ENCODE measurements at places on chromosomes 13 and 19. TPM values are rescaled to one million over a fixed set of nuclear protein-coding genes. Genes with fewer than 3 reads are reported as not detected.

- H3K27me3 ChIP-seq, result no peaks in the 10 kb centered on the region
- H3K27ac ChIP-seq, result no peak overlapping the region
- peaks cover 25% of the 10 kb centered on the region for H3K36me3 ChIP-seq
- H3K4me1 ChIP-seq, result peaks cover 3% of the 10 kb centered on the region
- no peak for DNase-seq
These were observed 44.4 kb upstream of the USE1 start for GRCh38 chr19:17170538-17171297.

DNA sequence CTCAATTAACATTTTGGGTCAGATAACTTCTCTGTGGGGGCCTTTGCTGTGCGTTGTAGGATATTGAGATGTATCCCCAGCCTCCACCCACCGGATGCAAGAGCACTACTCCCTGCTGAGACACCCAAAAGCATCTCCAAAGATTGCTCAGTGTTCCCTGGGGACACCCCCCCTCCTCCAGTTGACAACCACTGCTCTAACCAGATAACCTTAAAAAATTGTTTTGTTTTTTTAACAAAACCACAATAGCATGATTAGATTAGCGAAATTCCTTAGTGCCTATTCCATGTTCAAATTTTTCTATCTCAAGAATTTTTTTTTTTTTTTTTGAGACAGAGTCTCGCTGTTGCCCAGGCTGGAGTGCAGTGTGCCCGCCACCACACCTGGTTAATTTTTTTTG is 2.6 kb upstream of the EPN1 start:
- DNase-seq, result no peak
- H3K27me3 ChIP-seq, result no peaks in the 10 kb centered on the region
- no peak overlapping the region for H3K4me3 ChIP-seq
- peaks cover 24% of the 10 kb centered on the region for H3K4me1 ChIP-seq
- no peak overlapping the region for H3K27ac ChIP-seq

DNA sequence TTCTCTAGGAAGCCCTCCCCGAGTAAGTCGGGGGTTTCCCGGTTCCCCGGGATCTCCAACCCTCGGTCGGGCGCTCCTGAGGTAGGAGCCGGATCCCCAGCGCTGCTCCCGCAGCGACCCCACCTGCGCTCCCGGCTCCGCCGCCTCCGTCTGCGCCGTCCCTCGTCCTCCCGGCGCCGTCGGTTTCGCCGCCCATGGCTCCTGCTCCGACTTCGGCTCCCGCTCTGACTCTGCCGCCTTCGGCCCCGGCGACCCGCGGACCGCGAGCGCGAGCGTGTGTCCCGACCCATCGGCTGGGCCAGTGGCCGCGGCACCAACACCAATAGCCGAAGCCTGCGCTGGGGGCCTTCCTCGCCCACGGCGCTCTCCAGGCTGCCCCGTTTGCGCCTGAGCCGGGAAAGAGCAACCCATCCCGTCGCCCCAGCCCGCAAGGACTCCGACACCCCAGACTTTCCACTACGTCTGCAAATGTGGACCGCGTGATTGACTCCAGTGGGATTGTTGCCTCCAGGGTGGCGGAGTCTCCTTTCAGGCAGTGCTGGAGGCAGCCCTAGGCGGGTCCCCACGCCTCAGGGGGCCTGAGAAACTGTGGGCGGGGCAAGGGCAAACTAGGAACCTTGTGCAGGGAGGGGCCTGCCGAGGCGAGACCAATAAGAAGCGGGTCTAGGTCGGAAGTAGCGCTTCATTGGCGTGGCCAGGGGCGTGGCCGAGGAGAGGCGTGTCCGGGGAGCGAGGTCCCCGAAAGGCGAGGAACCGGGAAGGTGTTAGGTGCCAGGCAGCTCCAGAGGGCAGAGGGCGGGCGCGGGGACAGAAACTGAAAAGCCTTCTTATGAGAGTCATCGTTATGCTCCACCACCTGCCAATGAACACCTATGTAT is at the start of gene CACTIN:
Gene CACTIN (minus strand): TSS at position 318 of the 878 bp plus-strand sequence. CDS start 28 bp downstream, at position 290.
- peak within 1 kb of the TSS; percentile 98 for H3K27ac ChIP-seq
- H3K4me1 ChIP-seq, result peaks cover 13% of the 10 kb centered on the region
- DNase-seq, result peak; percentile 88
- H3K36me3 ChIP-seq, result peaks cover 4% of the 10 kb centered on the region
- no peaks in the 10 kb centered on the region for H3K27me3 ChIP-seq

GRCh38 chr13:100667894-100668293 is 6.7 kb downstream of the TMTC4 start:
- H3K36me3 ChIP-seq, result peaks cover 3% of the 10 kb centered on the region
- H3K27ac ChIP-seq, result no peak overlapping the region
- no peak for DNase-seq
- no peaks in the 10 kb centered on the region for H3K4me1 ChIP-seq

- no peak overlapping the region for H3K4me3 ChIP-seq
- no peaks in the 10 kb centered on the region for H3K36me3 ChIP-seq
- H3K27ac ChIP-seq, result no peak overlapping the region
- DNase-seq, result no peak
- no peaks in the 10 kb centered on the region for H3K27me3 ChIP-seq
These were observed 86.3 kb upstream of the ZNF43 start for GRCh38 chr19:21922276-21922675.

GRCh38 chr13:99827011-99827772 is 144.4 kb downstream of the ZIC5 start:
- no peak overlapping the region for H3K27ac ChIP-seq
- no peaks in the 10 kb centered on the region for H3K4me1 ChIP-seq
- no peak for DNase-seq
- no peaks in the 10 kb centered on the region for H3K36me3 ChIP-seq

GRCh38 chr19:46202426-46202825 is 27.1 kb upstream of the IGFL1 start:
- no peak for DNase-seq
- no peaks in the 10 kb centered on the region for H3K27me3 ChIP-seq
- H3K27ac ChIP-seq, result no peak overlapping the region
- H3K36me3 ChIP-seq, result peaks cover 1% of the 10 kb centered on the region

- no peak for DNase-seq
- no peaks in the 10 kb centered on the region for H3K4me1 ChIP-seq
- H3K27ac ChIP-seq, result no peak overlapping the region
- H3K4me3 ChIP-seq, result no peak overlapping the region
- no peaks in the 10 kb centered on the region for H3K27me3 ChIP-seq
These were observed 121.7 kb downstream of the B3GLCT start for GRCh38 chr13:31321457-31321856.

DNA sequence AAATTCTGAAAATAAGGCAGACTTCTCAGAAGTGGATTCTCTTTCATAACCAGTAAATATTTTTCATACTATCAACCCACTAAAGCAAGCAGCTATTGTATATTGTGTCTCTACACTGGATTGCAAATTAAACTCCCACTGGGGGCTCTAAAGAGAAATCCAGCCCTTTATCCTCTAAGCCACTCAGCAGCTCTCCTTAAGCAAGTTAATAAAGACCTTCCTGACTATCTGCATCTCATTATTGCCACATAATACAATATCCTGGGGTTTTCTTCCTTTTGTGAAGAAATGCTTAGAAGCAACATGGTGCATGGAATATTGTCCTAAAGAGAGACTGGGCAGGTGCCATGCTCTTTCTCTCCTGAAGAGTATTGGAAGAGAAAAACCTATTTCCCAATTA is 521.3 kb downstream of the MYO16 start:
- H3K27me3 ChIP-seq, result no peaks in the 10 kb centered on the region
- peaks cover 75% of the 10 kb centered on the region for H3K4me1 ChIP-seq
- H3K36me3 ChIP-seq, result no peaks in the 10 kb centered on the region
- H3K27ac ChIP-seq, result peak overlapping the region; percentile 79
- H3K4me3 ChIP-seq, result no peak overlapping the region

DNA sequence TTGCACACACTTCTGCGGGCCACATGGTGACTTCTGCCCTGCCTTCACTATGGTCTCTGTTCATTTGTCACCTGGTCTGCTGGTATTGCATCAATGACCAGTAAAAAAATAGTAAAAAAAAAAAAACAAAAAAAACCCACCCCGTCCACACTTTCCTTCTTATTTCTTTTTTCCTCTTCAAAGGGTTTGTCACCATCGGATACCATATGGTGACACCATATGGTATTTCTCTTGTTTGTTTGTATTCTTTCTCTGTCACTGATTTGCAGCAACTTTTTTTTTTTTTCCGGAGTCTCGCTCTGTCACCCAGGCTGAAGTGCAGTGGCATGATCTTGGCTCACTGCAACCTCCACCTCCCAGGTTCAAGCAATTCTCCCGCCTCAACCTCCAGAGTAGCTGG is 26.2 kb upstream of the OR7C2 start:
- H3K27me3 ChIP-seq, result no peaks in the 10 kb centered on the region
- H3K4me1 ChIP-seq, result no peaks in the 10 kb centered on the region
- H3K27ac ChIP-seq, result no peak overlapping the region
- H3K4me3 ChIP-seq, result no peak overlapping the region
- DNase-seq, result no peak
- no peaks in the 10 kb centered on the region for H3K36me3 ChIP-seq

DNA sequence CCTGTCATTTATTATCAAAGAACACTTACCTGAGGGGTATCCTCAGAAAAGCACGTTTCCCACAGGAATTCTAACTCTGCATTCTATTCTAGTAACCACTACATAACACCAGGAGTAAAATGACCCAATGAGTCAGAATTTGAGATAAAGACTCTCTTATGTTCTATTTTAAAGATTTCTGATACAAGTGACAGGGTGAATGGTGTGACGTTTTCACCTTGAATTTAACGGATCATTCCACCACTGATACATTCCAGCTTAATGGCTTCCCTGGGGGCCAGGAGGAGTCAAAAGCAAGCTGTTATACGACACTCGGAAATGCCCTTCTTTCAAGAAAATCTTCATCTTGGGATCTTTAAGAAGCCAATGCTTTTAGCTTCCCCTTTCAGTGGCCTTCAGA is 55.2 kb downstream of the SLC7A1 start:
- no peaks in the 10 kb centered on the region for H3K27me3 ChIP-seq
- no peak for DNase-seq
- peaks cover 4% of the 10 kb centered on the region for H3K4me1 ChIP-seq
- H3K36me3 ChIP-seq, result peaks cover 35% of the 10 kb centered on the region

DNA sequence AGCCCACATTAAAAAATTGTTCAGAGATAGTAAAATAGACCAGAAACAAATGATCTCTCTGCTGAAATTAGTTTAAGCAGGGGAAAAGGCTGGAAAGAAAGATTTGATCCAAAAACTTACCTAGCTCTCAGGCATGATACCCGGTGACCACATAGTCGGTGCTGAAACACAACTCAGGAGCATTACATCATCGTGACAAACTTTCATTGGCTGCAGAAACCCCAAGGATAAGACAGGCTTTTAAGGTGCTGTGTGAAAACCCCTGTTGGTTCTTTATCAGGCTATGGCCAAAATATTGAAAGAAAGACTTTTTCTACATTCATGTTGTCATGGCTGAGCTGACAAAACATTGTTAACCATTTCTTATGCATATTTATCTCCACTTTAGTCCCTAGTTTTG is 171.7 kb upstream of the KLF12 start:
- DNase-seq, result no peak
- H3K4me1 ChIP-seq, result no peaks in the 10 kb centered on the region
- H3K27ac ChIP-seq, result no peak overlapping the region
- no peaks in the 10 kb centered on the region for H3K36me3 ChIP-seq
- no peak overlapping the region for H3K4me3 ChIP-seq

GRCh38 chr13:46498650-46499049 is 54.3 kb upstream of the LRCH1 start:
- DNase-seq, result no peak
- H3K27ac ChIP-seq, result no peak overlapping the region
- H3K4me3 ChIP-seq, result no peak overlapping the region
- no peaks in the 10 kb centered on the region for H3K27me3 ChIP-seq

GRCh38 chr13:84352946-84353345 is 470.7 kb upstream of the SLITRK1 start:
- no peak overlapping the region for H3K4me3 ChIP-seq
- H3K4me1 ChIP-seq, result no peaks in the 10 kb centered on the region
- H3K36me3 ChIP-seq, result no peaks in the 10 kb centered on the region
- no peak for DNase-seq

GRCh38 chr13:46553521-46553885 is 533 bp downstream of the LRCH1 start:
- H3K27me3 ChIP-seq, result no peaks in the 10 kb centered on the region
- DNase-seq, result no peak
- H3K4me1 ChIP-seq, result peaks cover 24% of the 10 kb centered on the region
- H3K27ac ChIP-seq, result peak overlapping the region; percentile 92

DNA sequence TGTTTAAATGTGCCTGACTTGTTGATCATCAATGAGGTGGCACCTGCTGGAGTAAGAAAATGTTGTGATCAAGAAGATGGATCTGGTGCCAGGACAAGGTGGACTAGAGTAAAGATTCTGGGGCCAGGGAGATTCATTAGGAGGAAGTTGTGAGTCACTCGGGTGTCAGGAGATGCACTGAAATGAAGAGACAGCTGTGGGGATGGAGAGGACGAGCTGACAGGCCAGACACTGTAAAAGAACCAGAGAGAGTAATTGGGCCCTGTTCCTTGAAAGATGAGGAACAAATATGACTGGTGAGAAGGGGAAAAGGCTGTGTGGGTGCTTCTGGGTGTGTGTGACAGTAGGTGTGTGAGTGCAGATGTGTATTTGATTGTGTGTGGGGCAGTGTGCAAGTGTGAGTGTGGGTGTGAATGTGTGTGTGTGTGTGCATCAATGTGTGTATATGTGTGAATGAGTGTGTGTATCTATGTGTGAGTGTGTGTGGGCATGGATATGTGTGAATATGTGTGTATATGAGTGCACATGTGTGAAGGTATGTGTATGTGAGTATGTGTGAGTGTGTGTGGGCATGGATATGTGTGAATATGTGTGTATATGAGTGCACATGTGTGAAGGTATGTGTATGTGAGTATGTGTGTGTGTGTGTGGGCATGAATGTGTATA is 260.5 kb downstream of the RFC3 start:
- H3K4me3 ChIP-seq, result no peak overlapping the region
- DNase-seq, result no peak
- H3K27me3 ChIP-seq, result no peaks in the 10 kb centered on the region
- H3K27ac ChIP-seq, result no peak overlapping the region
- no peaks in the 10 kb centered on the region for H3K36me3 ChIP-seq
- H3K4me1 ChIP-seq, result no peaks in the 10 kb centered on the region

SYNGR4 gene
- not detected for polyA plus RNA-seq

RAB3A gene
- 0.30 TPM for polyA plus RNA-seq

FAM216B gene
- not detected for polyA plus RNA-seq

HCST gene
- 0.30 TPM for polyA plus RNA-seq

NCAN gene
- polyA plus RNA-seq, result not detected

SLC10A2 gene
- polyA plus RNA-seq, result 0.52 TPM

MBNL2 gene
- 19.3 TPM for polyA plus RNA-seq

WASF3 gene
- polyA plus RNA-seq, result 4.6 TPM

ZNF135 gene
- 3.4 TPM for polyA plus RNA-seq

TMEM38A gene
- polyA plus RNA-seq, result 3.3 TPM

SELENOV gene
- polyA plus RNA-seq, result not detected

Measured in keratinocyte (primary cell).